ENCODE measurements at places on chromosomes 4 and X.

DNA sequence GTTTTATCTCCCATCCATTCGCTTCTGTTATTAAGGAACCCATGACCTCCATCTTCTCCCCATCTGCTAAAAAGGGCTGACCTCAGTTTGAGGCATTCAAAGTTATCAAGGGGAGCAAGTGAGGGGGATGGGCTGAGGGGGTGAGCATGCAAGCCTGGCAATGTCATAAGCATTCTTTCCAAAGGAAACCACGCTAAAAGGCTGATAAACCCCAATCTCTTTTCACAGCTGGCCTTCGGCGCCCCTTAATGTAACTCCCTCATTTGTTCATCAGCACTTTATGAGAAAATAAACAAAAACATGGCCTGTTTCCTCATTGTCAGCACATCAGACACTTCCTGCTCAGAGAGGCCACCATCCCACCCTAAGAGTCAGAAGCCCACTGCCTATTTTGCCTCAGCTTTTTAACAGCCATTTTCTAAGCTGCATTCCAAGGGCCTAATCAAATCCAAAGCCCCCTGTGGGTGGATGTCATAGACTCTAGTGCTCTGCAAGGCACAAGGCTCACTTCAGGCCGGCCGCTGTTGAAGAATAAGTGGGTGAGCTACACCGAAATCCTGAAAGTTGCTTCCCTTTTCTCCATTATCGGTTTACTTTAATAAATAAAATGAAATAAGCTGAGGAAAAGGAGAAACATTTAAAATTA, 92.0 kb upstream of the SRD5A3 start:
- DNase-seq: no peak

- DNase-seq: no peak
Observed at GRCh38 chr4:183636923-183637322, 22.1 kb downstream of the RWDD4 start.

DNA sequence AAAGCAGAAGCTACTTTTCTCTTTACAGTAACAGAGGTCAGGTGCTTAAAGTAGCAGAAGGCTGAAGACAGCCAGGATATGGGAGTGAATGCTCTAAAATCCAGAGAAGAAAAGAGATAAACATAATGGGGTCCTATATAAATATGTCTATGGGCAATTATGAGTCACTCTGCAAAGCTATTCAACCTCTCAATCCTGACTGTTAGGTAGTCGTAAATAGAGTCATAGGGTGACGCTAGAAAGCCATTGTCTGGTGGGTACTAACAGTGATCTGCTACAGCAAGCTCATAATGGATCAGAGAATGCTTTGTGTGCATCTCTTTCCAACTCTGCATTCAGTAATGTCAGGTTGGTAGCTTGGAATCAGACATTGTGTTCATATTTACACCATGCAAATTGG, 53.5 kb upstream of the PDE5A start:
- DNase-seq: no peak

DNA sequence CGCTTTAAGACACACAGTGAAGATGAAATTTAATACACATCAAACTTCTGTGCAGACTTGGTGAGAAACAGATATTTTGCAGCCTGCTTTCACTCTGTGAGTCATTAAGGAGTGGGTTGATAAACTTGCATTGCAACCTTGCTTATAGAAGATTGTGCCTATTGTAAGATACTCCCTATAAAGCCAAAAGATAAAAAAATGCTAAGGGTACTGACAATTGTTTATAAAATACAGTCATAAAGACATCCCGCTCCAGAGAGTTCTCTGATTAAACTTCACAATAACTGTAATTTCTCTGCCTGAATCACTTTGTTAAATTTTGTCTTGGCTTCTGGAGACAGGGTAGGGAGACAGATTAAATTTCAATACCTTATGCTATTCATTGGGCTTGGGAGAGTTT, 49.1 kb downstream of the GALNT7 start:
- DNase-seq: no peak

DNA sequence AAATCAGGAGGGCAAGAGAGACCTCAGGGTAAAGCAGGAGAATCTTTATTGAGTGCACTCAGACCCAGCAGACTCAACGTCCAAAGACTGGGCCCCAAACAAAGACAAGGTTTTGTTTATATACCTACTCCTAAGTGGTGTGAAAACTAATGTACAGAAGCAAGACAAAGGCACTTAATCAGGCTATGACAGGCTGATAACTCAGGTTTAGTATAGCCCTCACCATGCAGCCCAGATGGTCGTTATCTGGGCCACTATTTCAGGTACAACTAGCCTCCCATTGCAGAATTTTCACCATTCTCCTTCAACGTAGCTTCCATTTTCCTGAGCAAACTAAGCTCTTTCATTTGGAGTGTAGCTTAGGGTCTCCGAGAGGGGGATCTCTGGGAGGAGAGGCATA, 36.9 kb downstream of the SULT1E1 start:
- DNase-seq: no peak

- DNase-seq: no peak
Observed at GRCh38 chrX:14843666-14844065, 29.2 kb downstream of the FANCB start.

DNA sequence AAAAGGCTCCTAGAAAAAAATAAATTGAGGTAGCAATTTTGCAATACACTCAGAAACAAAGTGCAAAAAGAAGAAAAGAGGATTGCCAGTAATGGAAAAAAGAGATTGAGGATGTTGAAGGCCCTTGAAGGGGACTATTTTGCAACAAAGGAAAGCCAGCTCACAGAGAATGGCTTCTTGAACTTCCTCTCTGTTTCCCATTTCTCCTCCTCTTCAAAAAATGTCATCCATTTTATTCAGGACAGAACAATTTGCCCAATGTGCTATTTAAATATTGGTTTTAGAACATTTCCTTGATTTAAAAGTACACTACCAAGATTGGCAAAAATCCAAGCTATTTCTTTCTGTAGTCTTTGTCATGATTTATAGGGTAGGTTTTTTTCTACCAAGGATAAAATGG, 60.2 kb downstream of the GASK1B start:
- DNase-seq: no peak
